ENCODE measurements at places on chromosomes 2 and 18. TPM values are rescaled to one million over a fixed set of nuclear protein-coding genes. Genes with fewer than 3 reads are reported as not detected.

DNA sequence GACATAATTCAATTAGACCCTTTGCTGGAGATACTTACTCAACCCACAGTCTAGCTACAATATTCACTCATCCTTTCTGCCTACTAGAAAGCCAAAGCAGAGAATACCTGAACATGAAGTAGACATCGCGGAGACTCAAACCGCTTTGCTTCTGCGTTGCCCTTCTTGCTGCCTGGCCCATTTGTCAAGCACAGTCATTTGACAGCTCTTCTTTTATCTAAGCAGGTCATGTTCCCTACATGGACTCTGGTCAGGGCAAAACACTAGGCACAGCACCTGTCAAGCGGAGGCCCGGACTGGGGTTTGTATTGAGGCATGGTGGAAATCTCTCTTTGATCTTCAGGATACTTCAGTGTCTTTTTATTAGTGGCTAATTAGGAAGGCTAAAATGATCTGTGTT is 89.7 kb downstream of the FARSB start:
- H3K27ac ChIP-seq = no peak overlapping the region
- H3K4me1 ChIP-seq = no peaks in the 10 kb centered on the region
- DNase-seq = no peak
- H3K27me3 ChIP-seq = no peaks in the 10 kb centered on the region
- H3K36me3 ChIP-seq = peaks cover 5% of the 10 kb centered on the region

GRCh38 chr2:27929916-27930486 is 39.5 kb downstream of the BABAM2 start:
- no peaks in the 10 kb centered on the region for H3K4me1 ChIP-seq
- H3K36me3 ChIP-seq = no peaks in the 10 kb centered on the region
- no peak for DNase-seq
- H3K4me3 ChIP-seq = no peak overlapping the region
- no peaks in the 10 kb centered on the region for H3K27me3 ChIP-seq

- no peak overlapping the region for H3K27ac ChIP-seq
- no peak overlapping the region for H3K4me3 ChIP-seq
- H3K27me3 ChIP-seq = no peaks in the 10 kb centered on the region
- peaks cover 2% of the 10 kb centered on the region for H3K36me3 ChIP-seq
These were observed 50.8 kb downstream of the RTTN start for GRCh38 chr18:70154591-70155194.

- H3K27ac ChIP-seq = no peak overlapping the region
- H3K27me3 ChIP-seq = no peaks in the 10 kb centered on the region
- H3K4me1 ChIP-seq = no peaks in the 10 kb centered on the region
- H3K36me3 ChIP-seq = no peaks in the 10 kb centered on the region
These were observed 716.4 kb downstream of the RNF144A start for GRCh38 chr2:7633566-7634153.

DNA sequence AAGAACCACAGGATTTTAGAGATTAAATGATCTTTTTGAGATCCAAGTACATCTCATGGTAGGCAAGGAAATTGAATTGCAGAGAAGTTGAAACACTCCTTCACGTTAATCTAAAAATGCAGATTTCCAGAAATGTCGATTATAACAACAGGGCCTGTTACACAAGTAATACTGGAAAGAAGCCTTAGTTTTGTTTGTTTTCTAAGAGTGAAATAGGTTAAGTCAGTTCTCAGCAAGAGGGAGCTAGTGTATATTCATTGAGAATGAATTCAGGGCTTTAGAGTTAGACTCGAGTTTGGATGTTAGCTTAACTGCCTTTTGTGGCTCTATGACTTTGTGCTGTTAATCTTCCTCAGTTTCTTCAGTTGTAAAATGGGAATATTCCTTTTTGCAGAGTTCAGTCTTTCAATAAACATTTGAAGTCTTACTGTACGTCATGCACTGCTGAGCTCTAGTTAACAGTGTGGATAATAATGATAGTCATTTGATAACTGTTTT is 926 bp downstream of the NDUFV2 start:
- H3K27me3 ChIP-seq = no peaks in the 10 kb centered on the region
- peaks cover 5% of the 10 kb centered on the region for H3K4me1 ChIP-seq
- peak overlapping the region; percentile 93 for H3K4me3 ChIP-seq
- H3K36me3 ChIP-seq = no peaks in the 10 kb centered on the region

GRCh38 chr2:181370126-181370525 is 87.1 kb upstream of the ITGA4 start:
- no peaks in the 10 kb centered on the region for H3K36me3 ChIP-seq
- no peak for DNase-seq
- H3K27me3 ChIP-seq = no peaks in the 10 kb centered on the region
- H3K27ac ChIP-seq = no peak overlapping the region
- H3K4me1 ChIP-seq = peaks cover 5% of the 10 kb centered on the region

DNA sequence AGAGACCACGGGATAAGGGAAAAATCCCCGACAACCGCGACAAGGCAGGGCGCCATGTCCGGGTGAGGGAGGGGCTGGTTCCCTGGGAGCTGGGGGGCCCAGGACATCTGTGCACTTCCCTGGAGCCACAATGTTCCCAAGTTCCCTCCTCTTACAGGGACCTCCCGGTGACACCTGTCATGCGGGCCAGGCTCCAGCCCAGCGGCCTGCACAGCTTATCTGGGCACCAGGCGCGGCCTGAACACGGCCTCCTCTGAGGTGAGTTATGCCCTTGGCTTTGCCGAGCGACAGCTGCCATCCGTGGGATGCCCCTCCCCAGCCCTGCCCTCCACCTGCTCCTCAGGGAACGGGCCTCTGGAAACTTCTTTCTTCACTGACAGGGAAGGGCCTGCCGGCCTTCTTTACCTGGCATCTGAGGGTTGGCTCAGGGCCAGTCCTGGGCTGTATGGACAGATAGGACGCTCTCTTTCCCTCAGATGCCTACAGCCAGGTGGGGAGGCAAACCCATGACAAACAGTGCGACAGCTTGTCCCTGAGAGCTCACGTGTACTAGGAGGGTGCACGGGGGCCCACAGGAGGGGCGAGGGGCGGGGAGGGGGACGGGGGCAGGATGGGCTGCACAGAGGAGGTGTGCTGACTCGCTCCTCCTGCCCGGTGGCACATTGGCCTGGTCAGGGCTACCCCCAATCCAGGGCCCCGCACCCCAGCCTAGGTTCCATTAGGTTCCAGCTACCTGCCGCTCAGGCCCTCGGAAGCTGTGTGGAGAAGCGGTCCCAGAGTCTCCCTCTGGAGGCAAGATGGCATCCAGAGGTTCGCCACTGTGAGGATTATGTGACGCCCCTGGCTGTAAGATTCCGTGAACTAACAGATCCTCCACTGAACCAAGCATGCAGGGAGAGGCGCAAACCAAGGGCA is 34.9 kb upstream of the HPCAL1 start:
- no peak overlapping the region for H3K27ac ChIP-seq
- no peaks in the 10 kb centered on the region for H3K27me3 ChIP-seq
- no peaks in the 10 kb centered on the region for H3K36me3 ChIP-seq
- no peaks in the 10 kb centered on the region for H3K4me1 ChIP-seq
- H3K4me3 ChIP-seq = no peak overlapping the region
- DNase-seq = peak; percentile 25

DNA sequence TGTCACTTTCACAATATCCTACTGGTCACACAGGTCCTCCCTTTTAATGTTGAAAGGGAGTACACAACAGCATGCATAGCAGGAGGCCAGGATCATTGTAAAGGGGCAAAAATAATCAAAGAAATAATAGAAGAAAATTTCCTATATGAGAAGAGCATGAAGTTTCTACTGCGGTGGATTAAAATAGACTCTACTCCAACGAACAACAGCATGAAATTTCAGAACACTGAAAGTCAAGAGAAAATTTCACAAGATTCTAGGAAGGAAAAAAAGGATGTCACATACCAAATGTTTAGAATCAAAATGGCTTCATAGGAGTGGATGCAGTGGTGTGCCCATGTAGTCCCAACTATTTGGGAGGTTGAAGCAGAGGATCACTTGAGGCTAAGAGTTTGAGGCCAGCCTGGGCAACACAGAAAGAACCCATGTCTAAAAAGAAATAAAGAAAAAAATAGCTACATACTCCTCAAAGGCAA is 72.0 kb upstream of the EPAS1 start:
- no peaks in the 10 kb centered on the region for H3K4me1 ChIP-seq
- H3K27me3 ChIP-seq = no peaks in the 10 kb centered on the region
- DNase-seq = no peak
- no peaks in the 10 kb centered on the region for H3K36me3 ChIP-seq
- no peak overlapping the region for H3K4me3 ChIP-seq
- H3K27ac ChIP-seq = no peak overlapping the region

DNA sequence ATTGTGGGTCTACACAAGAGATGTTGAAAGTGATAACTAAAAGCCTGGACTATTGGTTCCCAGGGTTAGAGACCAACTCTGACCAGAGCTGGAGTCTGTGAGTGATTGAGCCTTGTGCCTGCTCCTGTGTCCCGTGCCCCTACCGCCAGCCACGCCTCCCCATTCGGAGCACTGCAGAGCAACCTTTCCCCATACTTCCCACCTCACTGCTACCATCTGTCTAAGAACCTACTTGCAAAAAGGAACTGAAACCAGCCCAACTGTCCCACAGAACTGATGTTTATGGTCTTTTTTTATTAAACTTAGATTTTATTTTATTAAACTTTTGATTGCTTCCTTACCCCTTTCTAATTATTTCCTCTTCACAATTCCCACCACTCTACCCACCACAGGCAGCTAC is 300.3 kb upstream of the MGAT5 start:
- no peaks in the 10 kb centered on the region for H3K27me3 ChIP-seq
- no peaks in the 10 kb centered on the region for H3K36me3 ChIP-seq
- H3K27ac ChIP-seq = no peak overlapping the region
- no peak overlapping the region for H3K4me3 ChIP-seq

DNA sequence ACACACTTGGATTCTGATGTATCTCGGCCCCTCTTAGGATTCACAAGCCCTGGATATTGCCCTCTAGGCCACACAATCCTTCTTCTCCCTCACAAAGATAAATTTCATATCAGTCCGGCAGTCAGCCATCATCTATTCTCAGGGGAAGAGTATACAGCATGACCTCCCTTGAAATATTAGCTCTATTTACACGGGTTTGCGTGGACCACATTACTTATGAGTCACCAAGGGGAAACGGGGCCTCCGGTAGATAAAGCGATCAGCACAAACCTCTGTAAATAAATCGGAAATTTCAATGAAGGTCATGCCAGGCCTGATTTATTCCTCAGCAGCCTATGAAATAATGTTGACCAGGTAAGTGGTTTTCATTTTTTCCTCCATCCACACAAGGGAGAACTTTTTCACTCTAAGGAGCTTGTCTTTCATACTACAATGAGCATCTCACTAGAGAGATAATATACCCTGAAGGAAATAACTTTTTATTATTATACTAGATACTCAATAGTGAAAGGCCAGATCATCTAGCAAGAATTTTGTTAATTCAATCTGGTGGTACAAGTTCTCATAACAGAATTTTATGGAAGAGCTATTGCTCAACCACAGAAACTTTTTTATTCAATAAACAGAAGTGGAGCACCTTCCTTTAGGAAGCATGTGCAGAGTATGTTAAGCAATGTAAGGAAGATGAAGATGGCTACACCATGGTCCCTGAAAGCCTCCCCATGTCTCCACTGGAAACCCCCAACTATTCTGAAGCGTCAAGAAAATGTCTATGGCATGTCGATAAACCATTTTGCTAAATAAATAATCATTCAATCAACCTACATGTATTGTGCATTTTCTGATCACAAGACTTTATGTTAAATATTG is 125.2 kb upstream of the PIK3C3 start:
- no peaks in the 10 kb centered on the region for H3K36me3 ChIP-seq
- H3K4me1 ChIP-seq = no peaks in the 10 kb centered on the region
- H3K4me3 ChIP-seq = no peak overlapping the region
- H3K27ac ChIP-seq = no peak overlapping the region

DNA sequence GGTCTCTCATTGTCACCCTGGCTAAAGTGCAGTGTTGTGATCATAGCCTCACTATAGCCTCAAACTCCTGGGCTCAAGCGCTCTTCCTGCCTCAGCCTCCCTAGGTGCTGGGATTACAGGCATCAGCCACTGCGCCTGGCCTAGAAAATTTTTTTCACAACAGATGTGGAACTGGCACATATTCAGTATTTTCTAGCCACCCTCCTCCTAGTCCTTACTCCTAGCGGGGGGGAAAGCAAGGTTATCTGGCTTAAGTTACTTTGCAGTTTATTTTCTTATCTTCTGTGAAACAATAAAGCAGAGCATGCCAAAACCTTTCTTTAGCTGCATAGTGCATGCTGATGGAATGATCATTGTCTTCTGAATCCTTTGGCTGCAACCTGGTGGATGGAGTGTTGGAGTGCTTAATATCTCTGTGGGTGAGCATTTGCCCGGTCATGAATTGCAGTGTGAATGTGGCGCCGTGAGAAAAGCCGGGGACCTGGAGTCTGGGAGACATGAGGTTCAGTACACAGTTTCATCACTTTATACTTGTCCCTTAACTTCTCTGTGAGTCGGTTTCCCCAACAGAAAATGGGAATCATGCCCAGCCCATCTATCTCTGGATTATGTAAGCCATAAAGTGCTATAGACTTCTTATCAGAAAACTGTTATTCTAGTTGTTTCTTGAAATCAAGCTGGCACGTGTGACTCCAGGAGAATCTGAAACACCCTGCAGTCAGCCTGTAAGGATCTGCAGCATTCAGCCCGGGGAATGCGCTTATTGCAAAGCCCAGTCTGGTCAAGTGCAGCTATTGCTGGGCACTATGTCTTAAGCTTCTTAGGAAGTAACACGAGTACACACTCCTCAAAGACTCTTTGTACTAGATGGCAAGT is 38.2 kb upstream of the MAP3K20 start:
- H3K4me1 ChIP-seq = no peaks in the 10 kb centered on the region
- peak overlapping the region; percentile 51 for H3K27ac ChIP-seq
- H3K4me3 ChIP-seq = no peak overlapping the region
- H3K27me3 ChIP-seq = no peaks in the 10 kb centered on the region
- H3K36me3 ChIP-seq = no peaks in the 10 kb centered on the region

LYPD1 gene
- total RNA-seq = 1.2 TPM

MAP4K3 gene
- 42.1 TPM for total RNA-seq

IL36B gene
- total RNA-seq = not detected

Measured in aorta (tissue), 5 donors.